ENCODE measurements at places on chromosomes 3 and 15.

GRCh38 chr3:51386852-51387229 lies 1.8 kb downstream of the MANF start:
- no peak for DNase-seq

- no peak for DNase-seq
These were observed 15.4 kb upstream of the AADAC start for GRCh38 chr3:151798466-151798865.

DNA sequence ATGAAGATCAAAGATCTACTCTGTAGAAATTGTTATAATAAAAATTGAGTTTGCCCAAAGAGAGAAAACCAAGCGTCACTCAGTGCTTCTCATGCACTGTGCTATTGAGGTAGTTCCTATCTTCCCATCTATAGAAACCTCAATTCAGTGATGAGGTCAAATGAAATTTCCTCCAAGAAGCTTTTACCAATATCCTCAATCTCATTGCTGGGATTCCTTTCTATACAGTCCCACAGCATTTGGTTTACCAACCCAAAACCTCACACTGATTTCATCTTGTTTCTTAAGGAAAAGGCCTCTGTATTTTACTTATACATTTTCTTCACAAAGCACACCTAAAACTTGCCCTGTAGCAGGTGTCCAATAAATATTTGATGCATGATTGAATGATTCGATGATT lies 147.2 kb downstream of the ALCAM start:
- DNase-seq = no peak

DNA sequence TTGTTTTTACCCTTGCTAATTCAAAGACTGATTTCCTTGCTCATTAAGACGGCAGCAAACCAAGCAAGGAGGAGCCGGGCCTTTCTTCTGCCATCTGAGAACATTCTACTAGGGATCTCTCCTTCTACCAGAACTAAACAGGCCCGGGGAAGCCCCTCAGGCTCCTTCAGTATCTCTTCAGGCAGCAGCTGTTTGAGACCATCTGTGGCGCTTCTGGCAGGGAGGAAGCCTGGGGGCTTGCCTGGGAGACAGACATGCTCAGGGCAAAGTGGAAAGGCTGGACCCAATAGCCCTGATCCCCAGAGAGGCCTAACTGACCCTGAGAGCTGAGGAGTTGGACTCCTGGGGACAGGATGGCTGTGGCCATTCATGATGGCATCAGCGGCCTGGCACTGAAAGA lies 67.9 kb downstream of the FEM1B start:
- no peak for DNase-seq

DNA sequence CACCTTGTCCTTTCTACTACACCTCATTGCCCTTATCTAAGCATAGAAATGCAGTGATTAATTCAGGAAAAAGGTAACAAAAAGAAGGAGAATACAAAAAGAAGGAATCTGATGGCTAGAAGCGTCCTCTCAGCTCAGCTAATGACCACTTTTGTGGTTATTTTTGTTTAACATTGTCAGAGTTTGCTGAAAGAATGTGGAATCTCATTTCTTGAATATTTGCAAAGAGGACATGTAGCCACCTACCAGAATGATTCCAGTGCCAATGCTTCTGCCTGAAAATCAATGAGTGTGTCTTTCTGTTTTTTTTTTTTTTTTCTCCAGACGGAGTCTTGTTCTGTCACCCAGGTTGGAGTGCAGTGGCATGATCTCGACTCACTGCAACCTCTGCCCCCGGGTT lies 24.5 kb downstream of the NANOGP8 start:
- DNase-seq = no peak

DNA sequence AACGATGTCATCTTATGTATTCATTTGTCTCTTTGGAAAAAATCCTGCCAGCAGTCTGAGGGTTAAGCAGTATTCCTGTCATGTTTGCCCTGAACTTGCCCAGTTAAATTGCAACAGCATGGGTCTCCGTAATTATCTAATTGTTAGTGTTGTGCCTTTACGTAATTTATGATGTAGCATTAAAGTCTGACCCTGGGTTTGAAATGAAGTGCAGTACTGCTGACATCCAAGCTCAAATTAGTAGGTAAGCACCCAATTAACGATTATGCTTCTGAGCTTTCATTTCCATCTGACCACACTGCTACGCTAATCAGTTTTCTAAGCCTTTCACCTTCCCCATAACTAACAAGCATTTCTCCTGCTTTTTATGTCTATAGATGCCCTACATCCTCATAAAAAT lies 241.8 kb downstream of the ARRDC4 start:
- DNase-seq = no peak

- DNase-seq = no peak
These were observed 45.2 kb downstream of the LRCH3 start for GRCh38 chr3:197836244-197836643.

DNA sequence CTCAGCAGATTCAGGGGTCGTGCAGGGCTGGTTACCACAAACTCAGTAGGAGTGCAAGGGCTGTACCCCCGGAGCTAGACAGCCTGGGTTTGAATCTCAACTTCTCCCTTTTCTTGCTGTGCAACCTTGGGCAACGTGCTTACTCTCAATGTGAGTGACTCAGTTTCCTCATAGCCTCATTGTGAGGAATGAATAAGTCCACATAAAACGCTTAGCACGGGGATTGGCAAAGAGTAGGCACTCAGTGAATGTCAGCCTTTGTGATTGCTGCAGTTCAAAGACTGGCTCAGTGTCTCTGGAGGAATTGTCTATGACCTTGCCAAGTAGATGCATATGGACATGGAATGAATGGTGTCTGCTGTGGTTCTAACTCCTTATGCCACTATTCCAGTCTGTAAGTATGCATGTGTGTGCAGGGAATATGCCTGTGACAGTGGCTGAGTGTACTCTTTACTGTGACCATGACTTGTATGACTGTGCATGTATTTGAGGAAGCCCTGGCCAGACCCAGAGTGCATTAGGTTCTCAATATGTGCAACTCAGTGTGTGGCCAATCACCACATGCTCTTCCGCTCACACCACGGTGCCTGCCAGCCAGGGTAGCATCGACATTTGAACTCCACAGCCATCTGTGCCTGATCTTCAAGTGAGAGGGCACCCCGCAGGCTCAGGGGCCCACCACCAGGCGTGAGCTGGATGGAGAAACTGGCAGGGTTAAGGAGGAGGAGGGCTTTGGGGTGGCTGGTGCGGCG lies 900 bp upstream of the HYAL3 start:
- peak; percentile 40 for DNase-seq

DNA sequence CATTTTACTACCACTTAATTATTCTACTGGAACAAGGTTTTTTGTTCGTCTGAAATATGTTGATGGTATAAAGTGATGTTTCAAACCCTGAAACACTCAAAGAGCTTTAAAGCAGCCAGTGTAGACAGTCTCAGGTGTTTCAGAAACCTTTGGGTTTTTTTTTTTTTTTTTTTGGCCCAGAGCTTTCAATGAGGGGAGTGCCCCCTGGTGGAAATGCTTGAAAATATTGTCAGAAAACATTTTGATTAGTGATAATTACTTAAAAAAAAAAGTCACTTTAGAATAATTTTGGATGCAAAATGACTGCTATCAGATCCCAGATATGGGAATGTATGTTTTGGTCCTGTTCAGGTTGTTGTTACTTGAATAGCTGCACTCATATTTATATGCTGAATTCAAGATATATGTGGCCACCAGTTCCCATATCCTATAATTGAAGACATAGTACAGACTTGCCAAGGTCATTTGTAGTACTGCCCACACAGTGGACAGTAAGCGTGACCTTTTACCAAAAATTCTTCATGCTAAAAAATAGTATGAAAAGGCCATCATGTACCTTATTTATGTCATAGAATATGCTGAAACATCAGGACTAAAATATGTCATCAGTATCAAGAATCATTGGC lies 35.9 kb downstream of the SATB1 start:
- peak; percentile 31 for DNase-seq

- DNase-seq = peak; percentile 66
These were observed 35.7 kb downstream of the MGA start for GRCh38 chr15:41695750-41696436.

- DNase-seq = no peak
These were observed 490.0 kb downstream of the EDEM1 start for GRCh38 chr3:5677555-5677954.

- DNase-seq = no peak
These were observed 80.4 kb downstream of the IQSEC1 start for GRCh38 chr3:12992629-12993516.

DNA sequence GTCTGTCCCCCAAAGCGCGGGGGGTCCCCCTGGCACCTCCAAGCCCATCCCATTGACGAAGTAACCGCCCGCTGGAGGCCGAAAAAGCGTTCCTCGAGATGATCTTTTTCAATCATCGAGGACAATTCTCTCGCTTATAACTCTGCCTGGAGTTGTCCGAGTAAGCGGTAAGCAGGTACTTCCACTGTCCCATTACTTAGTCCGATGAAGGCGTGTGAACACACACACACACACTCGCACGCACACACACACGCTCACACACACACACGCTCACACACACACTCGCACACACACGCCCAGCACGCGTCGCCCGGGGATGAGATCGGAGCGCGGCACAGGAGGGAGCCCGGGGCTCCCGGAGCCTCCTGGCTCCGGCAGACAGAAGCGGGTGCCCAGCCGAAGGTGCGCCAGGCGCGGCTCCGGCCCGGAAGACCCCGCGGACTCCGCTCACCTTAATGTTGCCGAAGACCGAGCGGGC lies 430 bp downstream of the SLCO2A1 start:
- DNase-seq = peak; percentile 15

DNA sequence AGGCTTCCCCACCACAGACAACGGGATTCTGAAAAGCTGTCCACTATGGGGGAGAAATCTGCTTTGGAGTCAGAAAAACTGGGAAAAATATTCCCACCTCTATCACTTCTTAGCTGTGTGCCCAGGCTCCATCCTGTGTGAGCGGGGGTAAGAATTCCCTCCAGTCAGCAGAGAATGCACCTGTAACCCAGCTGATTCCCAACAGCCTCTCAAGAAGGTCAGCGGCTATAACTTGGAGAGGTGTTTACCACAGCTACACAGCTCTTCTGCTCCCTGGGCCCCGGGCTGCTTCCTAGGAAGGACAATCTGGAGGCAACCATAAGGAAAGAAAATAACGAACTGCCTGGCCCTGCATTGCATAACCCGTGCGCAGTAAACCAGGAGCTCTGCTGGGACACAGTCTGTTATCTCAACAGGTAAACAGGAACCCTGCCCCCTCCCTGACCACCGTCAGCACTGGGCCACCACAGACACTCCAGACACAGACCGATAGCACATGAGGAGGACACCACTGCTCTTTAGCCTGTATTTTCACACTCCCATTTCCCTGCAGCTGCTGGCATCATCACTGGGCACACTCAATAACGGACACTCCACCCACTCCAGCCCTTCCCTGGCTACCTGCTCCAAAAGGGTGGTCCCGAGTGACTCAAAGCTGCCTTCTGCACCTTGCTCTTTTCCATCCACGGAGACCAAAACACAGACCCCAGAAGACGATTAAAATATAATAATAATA lies 2.1 kb downstream of the RAB43 start:
- DNase-seq = peak; percentile 57

DNA sequence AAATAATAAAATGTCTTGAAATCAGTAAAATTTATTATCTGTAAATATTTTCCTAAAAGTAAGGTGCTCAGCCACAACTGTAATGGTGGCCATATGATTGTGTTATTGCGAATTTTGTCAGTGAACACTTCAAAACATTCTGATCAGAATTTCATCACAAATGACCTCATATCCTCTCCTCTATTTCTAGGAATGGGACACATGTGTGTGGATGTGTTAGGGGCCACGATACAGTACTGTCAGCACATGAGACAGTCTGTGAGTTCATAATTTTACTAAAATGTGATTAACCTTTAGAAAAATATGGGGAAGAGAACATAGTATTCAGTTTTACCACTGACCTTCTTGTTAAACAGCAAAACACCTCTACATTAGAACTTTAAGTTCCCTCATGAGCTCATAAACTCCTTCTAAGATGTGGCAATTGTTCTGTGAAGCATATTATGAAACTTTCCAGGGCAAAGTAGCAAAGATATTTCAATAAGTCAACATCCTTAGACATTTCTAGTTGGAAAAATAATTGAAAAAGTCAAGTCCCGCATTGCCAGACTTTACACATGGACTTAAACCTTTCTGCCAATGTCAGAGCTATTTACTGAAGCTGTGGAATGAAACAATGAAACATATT lies 158.2 kb upstream of the ABI3BP start:
- DNase-seq = no peak
